Thoracic aorta (tissue), 2 donors: ENCODE measurements at places on chromosomes 11 and 22. TPM values are rescaled to one million over a fixed set of nuclear protein-coding genes. Genes with fewer than 3 reads are reported as not detected.

- no peak for DNase-seq
These were observed 74.1 kb downstream of the PHF21B start for GRCh38 chr22:44935724-44936123.

The TRIM49D1 gene
- total RNA-seq = not detected

GRCh38 chr11:77411137-77411707, 62.7 kb downstream of the PAK1 start:
- DNase-seq = peak; percentile 2

The SAC3D1 gene
- total RNA-seq = 4.7 TPM

GRCh38 chr11:15136166-15136565, 21.4 kb downstream of the INSC start:
- DNase-seq = no peak

GRCh38 chr11:19961225-19961624, 199.1 kb downstream of the DBX1 start:
- DNase-seq = no peak

The MPST gene
- 70.1 TPM for total RNA-seq

DNA sequence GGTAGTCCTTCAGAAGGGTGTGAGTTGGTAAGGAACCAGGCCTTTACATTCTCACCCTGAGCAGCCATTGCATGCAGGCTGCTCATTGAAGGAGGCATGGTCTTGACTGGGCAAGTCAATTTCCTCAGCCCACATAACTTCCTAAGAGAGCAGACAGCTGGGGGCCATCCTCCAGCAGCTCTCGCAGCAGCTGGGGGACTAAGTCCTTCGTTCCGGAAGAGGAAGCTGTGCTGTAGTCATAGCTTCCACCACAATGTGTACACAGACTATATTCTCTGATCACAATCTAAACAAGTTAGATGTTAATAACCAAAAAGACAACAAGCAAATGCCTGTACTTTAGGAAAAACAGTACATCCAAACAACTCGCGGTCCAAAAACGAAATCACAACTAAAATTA, 30.1 kb upstream of the MPPED1 start:
- no peak for DNase-seq

DNA sequence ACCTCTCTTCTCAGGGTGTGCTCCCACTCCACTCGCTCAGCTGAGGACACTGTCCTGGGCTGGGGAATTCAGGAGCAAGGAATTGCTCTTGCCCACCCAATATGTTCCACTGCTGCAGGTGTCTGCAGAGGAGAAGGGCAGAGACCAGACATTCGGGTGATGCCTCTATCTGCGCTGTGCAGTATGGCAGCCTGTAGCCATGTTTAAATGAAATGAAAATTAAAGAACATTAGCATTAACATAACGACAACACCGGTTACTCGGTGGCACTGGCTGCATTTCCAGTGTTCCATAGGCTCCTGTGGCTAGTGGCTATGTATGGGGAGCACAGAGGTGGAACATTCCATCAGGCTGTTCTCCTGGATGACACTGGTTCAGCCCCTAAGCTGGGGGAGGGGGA, 104.4 kb downstream of the NECTIN1 start:
- no peak for DNase-seq

- DNase-seq = no peak
These were observed 9.2 kb upstream of the CELSR1 start for GRCh38 chr22:46546466-46547178.

- no peak for DNase-seq
These were observed 17.5 kb downstream of the GLB1L2 start for GRCh38 chr11:134349109-134349801.

GRCh38 chr22:39773976-39774539, 119.5 kb downstream of the ENTHD1 start:
- DNase-seq = no peak

The IFT27 gene
- 16.0 TPM for total RNA-seq

The MYBPC3 gene
- not detected for total RNA-seq

DNA sequence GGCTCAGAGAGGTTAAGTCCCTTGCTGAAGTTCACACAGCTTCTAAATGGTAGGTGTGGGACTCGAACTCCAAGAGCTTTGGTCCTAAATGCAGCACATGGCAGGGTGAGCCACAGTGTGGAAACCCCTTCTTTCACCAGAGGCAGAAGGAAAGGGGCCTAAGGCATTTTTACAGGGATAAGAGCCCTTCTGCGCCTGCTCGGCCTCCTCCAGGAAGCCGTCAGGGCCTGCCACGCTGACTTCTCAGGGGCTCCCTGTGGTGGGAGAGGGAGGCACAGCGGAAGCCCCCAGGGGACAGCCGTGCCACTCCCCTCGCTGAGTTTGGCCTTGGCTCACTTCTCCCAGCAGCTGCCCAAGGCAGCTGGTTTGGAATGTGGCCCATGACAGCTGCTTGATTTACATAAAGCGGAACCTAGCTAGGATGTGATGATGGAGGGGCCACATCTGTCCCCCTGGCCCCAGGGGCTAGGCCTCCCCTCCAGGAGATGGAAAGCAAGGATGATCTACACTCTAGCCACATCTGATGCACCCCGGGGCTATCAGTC, 35.4 kb downstream of the CD82 start:
- no peak for DNase-seq

The EFCAB6 gene
- 2.5 TPM for total RNA-seq
